ENCODE measurements at places on chromosomes 7 and 10.

- DNase-seq = no peak
Measured at GRCh38 chr7:98992076-98992475, 113.7 kb downstream of the TRRAP start.

DNA sequence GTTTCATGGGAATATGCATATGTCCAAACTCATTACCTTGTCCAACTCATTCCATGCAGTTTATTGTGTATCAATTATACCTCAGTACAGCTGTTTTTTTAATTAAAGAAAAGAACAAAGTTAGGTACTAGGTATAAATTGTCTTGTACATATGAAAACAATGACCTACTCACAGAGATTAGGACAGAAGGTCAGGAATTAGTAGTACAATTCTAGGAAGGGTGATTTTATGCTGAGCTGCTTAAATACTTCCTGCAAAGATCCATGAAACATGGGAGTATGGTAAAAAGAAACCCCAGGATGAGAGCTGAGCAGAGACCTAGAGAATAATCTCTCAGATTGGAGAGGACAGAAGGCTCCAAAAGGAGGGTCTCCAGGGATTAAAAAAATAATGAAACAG, 13.8 kb upstream of the KDM7A start:
- no peak for DNase-seq

GRCh38 chr7:106393564-106394251, 108.9 kb upstream of the NAMPT start:
- no peak for DNase-seq

- no peak for DNase-seq
Measured at GRCh38 chr7:134481167-134481566, 22.3 kb upstream of the AKR1B1 start.

GRCh38 chr10:63977329-63977923, 456.2 kb downstream of the REEP3 start:
- DNase-seq = no peak

DNA sequence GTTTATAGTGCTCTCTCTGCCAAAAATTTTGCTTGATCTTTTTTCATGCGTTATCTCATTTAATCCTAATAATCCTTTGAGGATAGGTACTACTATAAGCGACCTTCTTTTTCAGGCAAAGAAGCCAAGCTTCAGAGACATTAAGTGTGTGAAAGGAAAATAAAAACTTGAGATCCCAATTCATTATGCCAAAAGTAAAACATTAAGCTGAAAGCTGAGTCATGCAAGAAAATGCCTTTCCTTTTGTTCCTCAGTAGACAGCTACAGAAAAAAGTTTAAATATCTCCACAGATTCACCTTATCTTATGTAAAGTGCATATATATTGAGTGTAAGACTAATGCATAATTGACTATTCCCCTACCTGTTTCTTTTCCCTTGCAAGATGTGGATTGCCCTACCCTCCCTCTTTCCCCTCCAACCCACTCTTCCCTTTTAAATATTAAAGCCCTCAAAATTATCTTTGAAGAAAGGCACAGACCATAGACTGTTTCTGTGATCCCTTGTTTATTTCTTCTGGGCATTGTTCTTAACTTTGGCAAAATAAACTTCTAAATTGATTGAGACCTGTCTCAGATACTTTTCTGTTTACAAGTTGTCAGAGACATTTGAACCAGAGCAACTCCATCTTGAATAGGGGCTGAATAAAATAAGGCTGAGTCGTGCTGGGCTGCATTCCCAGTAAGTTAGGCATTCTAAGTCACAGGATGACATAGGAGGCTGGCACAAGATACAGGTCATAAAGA, 1139.9 kb upstream of the LRRN3 start:
- no peak for DNase-seq

DNA sequence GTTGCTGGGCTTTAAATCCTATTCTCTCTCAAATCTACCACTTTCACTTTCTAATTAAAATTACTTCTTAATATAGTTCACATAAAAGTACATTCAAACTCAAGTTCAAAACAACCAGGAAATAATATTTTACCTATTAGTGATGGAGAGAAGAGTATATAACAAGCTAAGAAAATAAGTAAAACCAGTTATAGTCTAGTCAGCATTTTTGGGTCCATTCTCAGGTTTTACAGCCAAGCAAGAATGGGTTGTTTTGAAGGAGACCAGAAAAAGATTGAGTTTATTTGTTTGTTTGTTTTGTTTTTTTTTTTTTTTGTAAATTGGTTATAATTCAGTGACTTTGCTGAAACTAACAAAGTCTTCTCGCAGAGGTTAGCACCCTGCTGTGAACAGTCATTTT, 106.3 kb upstream of the PTPRZ1 start:
- DNase-seq = no peak

DNA sequence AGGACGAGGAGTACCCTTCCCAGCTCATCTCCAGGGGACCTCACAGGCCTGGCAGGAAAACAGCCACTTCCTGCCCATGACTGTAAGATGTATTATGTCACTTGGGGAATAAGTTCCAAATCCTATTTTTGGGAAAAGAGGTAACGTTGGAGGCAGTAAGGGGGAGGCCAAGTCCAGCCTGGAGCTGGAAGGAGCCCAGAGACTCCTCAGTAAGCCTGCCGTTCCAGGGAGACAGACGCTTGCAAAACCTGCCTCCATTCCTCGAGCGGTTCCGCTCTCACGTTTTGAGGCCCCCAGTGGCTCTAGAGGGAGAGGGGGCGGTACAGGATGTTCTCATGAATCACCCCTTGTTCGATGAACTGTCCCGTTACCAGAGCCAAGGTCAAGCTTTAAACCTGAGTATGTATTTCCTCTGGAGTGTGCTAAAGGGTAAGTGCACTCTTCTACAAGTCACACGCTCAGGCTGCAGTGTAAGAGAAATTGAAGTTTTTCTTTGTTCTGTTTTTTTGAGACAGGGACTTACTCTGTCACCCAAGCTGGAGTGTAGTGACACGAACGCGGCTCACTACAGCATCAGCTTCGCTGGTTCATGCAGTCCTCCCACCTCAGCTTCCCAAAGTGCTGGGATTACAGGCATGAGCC, 45.5 kb upstream of the CYTH3 start:
- DNase-seq = peak; percentile 65

GRCh38 chr7:73397521-73398281, 35.9 kb upstream of the FZD9 start:
- DNase-seq = no peak

GRCh38 chr7:43650457-43651052, 67.6 kb downstream of the STK17A start:
- no peak for DNase-seq

DNA sequence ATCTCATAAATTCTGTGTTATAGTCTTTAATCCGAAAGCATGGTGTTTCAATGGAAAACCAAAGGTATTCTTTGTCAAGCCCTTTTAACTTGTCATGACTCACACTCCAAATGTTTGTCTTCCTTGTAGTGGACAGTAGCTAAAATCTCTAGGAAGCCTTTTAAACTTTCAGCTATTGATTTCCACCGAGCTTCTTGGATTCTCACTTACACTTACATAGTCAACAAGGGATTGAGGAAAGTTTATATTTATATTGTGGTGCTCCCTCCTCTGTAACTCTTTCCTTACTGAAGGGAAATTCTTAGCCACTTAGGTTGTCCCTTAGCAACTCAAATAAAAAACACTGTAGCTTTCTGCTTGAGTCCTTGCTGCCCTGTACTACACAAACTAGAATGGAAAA, 31.2 kb upstream of the GPR37 start:
- DNase-seq = no peak

- no peak for DNase-seq
Measured at GRCh38 chr7:155373359-155374273, 75.9 kb downstream of the INSIG1 start.

GRCh38 chr7:129843365-129843898, 109.3 kb downstream of the UBE2H start:
- no peak for DNase-seq

- no peak for DNase-seq
Measured at GRCh38 chr7:103573479-103574058, 127.6 kb upstream of the SLC26A5 start.

- DNase-seq = no peak
Measured at GRCh38 chr7:84841809-84842208, 345.0 kb downstream of the SEMA3D start.
